Kidney capillary endothelial cell (primary cell): ENCODE measurements at places on chromosomes 5 and 9.

DNA sequence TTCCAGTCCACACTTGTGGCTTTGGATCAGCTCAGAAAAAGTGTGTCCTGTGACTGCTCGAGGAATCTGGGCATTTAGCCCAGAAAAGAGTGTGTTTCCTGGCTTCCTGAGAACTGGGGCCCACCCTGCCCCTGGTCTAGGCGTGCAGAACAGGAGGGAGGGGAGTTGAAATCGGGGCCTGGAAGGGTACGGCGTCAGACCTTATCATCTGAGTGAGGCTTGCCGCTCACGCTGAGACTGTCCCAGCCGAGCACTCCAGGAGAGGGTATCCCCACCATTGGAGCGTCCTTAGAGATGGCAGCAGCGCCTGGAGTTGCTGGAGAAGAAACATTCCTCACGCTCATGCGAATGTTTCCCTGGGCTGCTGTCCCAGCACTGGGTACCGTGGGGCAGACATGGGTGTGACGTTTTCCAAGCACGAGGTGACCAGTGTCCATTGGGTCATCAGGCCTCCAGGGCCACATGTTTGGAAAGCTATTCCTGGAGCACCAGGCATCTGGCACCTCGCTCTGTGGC, 22.5 kb downstream of the NEK6 start:
- no peak for DNase-seq

DNA sequence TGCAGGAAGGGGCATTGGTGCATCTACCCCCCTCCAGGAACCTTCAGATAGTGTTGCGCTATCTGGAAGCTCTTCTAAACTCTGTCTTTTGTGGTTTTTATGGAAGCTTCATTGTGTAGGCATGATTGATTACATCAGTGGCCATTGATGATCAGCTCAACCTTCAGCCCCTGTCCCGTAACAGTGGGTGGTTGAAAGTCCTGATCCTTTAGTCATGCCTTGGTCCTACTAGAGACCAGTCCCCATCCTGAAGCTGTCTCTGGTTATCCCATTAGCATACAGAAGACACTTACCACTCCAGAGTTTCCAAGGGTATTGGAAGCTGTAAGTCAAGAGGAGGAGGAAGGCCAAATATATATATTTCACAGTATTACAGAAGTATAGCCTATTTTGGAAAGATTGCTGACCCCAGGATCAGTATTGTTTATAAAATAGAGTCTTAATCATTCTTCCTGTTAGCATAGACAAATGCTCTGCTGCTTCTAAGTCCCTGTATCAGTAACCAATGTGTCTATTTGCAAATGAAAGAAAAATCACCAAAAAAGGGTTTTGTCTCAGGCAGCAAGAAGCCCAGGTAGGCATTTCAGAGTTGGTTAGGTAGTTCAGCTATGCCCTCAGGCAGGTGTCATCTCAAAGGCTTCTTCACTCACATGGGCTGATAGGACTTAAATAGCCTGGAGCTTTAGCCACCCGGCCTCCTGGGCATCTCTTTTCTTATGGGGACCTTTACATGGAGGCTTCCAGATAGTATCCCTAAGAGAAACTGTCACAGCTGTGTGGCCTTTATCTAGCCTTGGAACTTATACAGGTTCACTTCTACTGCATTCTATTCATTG, 41.6 kb downstream of the SPIN1 start:
- DNase-seq: no peak

DNA sequence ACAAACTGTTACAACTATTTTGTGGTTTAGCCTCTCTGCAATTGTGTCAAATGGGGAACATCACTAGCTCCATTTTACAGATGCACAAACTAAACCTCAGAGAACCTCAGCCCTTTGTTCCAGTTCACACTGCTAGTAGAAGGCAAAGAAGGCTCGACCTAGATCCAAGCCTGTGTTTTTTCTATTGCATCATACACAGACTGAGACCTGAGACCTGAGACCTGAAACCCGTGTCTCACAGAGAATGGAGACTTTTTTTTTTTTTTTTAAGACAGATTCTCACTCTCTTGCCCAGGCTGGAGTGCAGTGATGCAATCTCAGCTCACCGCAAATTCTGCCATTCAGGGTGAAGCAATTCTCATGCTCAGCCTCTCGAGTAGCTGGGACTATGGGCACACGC, 120.8 kb downstream of the GALNT10 start:
- no peak for DNase-seq

GRCh38 chr9:96217754-96218693, 84.0 kb downstream of the HSD17B3 start:
- peak; percentile 78 for DNase-seq

DNA sequence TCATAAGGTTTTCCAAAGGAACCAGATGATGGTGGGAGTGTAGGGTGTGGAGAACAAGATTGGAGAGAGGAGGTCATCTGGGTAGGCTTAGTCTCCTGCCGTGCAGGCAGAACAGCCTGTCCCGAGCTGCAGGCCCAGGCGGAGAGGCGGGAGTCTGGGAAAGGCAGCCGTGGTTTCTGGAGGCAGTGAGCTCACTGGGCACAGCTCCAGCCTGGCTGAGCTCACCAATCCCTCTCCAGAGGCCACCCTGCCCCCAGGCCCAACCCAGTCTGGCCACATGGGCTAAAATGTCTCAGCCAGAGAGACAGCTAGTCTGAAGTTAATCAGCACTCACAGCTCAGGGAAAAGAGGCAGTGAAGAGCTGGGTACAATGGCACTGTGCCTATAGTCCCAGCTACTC, 12.3 kb downstream of the P4HA2 start:
- DNase-seq: no peak

GRCh38 chr5:116699332-116699731, 124.7 kb upstream of the SEMA6A start:
- DNase-seq: no peak

- DNase-seq: no peak
These were observed 181.7 kb downstream of the DOCK8 start for GRCh38 chr9:396396-396795.
